ENCODE measurements at places on chromosomes 6 and 20.

DNA sequence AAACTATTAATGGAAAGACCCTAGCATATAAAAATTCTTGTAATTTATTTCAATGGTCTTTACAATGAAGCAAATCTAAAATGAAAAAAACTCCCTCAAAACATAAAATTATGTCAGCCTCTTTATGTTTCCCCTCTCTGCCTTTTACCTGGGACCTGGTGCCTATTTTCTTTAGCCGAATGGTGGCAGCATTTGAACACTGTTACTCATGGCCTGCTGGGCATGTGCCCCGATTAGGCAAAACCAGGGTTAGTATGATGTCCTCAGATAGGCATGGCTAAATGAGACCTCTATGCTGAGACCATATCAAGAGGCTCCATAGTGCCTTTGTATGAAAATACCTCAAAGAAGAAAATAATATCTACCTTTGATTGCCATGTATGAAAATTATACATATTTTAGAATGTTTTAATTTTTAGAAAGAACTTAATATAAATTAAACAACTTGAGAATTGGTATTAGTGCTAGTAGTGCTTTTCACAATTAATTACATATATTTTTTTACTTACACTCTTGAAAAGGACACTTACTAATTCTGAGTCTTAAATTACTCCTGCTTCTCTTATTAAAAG lies 22.5 kb upstream of the C6orf58 start:
- DNase-seq: no peak

DNA sequence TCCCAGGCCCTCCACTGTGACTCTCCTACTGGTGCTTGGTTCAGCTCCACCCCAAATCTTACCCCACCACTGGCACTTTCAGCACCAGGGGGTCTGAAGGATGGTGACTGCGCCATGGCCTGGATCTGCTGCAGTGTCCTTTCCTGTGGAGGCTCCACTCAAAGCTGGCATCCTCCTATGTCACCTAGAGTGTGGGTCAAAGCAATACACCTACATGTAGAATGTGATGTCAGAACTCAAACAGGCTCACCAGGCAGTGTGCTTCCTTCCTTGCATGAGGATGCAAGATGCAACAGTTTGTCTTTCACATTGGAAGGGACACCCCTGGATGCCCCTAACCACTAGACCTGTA lies 32.8 kb upstream of the MICB start:
- DNase-seq: no peak

DNA sequence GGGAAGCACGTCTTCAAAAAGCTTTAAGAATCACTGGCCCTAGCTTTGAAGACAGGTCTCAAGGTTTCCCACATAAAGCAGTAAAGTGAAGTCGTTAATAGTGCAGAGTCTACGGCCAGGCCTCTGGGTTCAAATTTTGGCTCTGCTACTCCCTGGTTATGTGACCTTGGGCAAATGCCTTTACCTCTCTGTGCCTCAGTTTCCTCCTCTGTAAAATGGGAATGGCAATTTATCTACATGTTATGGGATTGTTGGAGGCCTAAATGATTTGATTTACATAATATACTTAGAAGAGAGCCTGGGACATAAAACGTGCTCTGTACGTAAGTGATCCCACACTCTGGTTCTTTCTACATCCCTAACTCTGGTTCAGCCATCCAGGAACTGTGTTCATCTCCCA lies 32.1 kb downstream of the CPNE5 start:
- DNase-seq: no peak

DNA sequence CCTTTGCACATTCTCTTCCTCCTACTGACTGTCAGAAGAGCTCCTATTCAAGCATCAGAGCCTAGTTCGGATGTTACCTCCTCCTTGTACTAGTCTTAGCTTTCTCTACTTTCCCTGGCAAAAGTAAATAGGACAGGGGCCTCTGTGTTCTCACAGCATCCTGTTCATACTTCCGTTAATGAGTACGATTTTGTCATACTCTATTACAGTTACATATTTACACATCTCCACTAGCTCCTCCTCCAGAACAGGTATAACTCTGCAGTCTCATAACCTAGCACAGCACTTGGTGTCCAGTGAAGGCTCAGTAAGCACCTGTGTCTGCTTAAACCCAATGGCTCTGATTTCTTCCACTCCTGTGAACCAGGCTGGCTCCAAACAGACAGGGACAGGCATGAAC lies 7.0 kb downstream of the ELMO2 start:
- no peak for DNase-seq

GRCh38 chr6:43455531-43456428 lies at the start of gene DLK2:
Gene DLK2 (minus strand): TSS chr6:43455548. CDS start chr6:43454825, 723 bp downstream.
- no peak for DNase-seq

DNA sequence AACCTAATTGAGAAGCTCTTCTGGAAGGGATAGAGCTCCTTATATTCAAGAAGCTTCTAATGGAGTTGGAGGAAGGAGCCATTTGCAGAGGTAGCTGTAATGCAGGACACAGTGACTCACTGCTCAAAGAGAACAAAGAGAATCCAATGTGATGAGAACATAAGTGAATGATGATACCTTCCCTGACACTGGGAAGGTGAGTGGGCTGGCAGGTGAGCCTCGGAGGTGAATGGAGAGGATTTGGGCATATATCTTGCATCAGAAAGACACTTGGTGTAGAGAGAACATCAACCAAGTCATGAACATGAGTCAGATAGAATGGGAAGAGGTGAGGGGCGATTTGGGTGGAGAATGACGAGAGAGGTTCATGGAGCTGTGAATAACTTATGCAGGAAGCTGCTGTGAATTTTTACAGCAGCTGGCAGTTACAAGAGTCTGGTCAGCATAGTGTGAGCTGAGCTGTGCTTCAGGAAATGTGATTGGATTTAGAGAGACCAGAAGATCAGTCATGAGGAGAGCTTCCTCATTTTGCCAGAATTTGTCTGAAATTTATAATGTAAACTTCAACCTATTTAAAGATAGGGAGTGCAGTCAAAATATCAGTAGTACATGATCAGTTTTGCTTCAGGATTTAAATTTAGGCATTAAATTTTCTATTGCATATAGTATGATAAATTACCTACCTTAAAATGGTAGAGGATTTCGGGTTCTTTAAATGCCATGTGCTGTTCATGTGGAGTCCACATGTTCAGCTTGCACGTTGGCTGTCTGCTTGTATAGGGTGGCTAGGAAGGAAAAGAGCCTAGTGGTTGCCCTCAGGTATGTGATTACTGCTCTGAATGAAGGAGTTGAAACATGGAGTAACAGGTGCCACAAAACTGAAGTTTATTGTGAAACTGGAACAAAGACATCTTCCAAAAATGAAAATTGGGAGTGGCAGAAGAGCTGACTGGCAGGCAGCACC lies 59.2 kb upstream of the KIF25 start:
- no peak for DNase-seq

DNA sequence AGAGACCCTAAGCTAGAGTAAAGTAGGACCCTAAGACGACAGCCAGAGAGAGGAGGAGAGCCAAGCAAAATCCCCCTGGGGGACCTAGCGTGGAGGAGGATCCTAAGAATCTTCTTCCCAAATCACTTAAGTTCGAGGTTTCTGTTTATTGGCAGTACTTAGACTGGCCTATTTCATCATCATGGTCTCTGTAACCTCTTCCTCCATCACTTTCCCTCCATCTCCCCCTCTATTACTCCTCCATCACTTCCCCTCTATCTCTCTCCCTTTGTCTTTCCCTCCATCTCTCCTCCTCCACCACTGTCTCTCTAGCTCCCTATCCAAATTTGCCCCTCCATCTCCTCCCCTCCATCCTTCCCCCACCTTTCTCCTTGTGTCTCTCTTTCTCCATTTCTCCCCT lies 833.6 kb upstream of the FLRT3 start:
- no peak for DNase-seq

Measured in smooth muscle cell of the brain vasculature (primary cell).